CD4-positive, alpha-beta T cell treated with Interleukin-2 at 100 ng/mL for 4 hours (primary cell): ENCODE measurements at places on chromosomes 3 and 15.
A peak's percentile ranks its signal among the peaks of the same experiment; 100 is the strongest.

DNA sequence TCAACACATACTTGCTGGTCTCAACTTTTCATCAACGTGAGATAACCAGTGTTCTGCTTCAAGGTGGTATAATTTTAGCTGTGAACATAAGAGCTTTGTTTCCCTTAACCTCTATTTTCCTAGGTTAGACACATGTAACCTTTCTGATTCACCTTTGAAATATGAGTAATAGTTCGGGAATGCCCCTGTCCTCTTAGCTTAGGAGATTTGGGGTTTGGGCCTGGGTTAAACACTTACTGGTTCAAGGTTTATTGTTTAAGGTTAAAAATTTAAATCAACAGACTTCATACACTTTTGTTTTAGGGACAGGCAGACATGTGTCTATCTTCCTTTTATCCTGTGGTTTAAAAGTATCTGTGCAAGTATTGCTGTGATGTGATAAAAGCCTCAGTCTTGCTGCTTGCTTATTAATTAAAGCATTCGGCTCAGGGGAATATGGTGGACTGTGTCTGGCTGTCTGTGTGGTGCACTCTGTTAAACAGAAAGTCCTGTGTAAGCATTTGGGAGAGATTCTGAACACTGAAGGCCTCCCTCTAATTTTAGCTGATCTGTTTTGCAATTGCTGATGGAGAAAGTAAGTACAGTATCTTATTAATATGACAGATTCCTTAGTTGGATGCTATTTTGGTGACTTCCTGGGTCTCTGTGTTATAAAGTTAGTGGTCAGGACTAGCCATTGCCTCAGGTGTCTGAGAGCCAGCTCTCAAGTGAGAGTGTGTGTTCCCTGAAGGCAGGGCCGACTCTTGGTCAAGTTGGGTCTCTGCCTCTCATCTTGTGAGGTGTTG, 81.8 kb downstream of the USP13 start:
- no peak for DNase-seq

DNA sequence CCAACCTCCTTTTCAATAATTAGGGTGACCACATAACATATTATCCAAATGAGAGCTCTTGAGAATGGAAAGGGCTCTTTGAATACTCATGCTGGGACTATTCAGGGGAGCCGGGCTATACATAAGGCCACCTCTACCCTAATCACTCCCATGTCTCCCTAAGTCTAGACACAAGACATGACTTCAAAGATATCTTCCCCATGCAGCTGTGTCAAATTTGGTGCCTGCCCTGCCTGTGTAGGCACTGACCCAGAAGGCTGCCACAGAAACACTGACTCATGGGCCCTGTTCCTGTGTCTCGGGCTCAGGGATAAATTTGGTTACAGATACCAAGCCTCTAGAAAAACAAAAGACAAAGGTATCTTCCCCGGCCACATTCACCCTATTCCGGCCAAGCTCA, 70.3 kb downstream of the MYLK start:
- no peak for DNase-seq

GRCh38 chr3:191005790-191006189, 143.3 kb upstream of the GMNC start:
- no peak for DNase-seq

DNA sequence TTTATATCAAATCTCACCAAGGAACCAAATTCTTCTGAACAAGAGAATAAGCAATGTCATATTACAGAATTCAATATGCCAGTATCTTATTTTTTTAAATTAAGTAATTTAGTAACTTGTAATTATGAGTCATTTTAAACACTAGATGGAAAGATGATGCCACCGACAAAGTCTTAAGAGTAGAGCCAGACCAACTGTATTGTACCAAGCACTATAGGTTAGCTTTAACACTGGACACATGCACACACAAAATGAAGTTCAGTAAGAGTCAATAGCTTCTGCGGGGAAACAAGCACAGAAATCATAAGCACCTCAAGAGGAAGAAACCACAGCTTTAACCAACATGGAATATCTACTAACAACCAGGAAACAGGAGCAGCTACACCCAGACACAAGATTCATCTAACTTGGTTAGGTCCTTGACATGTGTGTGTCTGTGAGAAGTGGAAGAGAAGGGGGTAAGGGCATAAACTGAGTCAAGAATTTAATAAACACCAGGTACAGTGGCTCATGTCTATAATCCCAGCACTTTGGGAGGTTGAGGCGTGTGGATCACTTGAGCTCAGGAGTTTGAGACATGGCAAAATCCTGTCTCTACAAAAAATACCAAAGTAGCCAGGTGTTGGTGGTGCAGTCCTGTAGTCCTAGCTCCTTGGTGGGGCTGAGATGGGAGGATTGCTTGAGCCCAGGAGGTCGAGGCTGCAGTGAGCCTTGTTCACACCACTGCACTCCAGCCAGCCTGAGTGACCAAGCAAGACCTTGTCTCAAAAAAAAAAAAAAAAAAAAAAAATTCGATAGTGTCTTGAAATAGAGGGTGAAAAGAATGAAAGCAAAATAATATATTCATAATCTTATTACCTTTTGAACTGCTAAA, 28.9 kb downstream of the DENND4A start:
- DNase-seq: no peak

DNA sequence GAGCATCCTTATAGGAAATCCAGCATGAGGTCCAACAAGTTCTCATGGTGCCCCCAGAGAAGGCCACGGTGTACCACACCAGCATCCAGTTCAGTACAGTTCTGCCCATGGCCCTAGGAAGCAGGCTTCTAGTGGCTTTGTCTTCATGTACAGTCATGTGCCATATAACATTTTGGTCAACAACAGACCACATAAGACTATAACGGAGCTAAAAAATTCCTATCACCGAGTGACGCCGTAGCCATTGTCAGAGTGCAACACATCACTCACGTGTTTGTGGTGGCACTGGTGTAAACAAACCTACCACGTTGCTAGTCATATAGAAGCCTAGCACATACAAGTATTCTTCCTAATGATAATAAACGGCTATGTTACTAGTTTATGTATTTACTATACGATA, 209.0 kb downstream of the ARRDC4 start:
- DNase-seq: no peak

GRCh38 chr15:64461721-64462162, 1.4 kb downstream of the ZNF609 start:
- DNase-seq: peak; percentile 25

GRCh38 chr15:74464897-74465296, 3.9 kb upstream of the UBL7 start:
- no peak for DNase-seq

- no peak for DNase-seq
Measured at GRCh38 chr15:29712149-29712885, 110.0 kb downstream of the TJP1 start.

DNA sequence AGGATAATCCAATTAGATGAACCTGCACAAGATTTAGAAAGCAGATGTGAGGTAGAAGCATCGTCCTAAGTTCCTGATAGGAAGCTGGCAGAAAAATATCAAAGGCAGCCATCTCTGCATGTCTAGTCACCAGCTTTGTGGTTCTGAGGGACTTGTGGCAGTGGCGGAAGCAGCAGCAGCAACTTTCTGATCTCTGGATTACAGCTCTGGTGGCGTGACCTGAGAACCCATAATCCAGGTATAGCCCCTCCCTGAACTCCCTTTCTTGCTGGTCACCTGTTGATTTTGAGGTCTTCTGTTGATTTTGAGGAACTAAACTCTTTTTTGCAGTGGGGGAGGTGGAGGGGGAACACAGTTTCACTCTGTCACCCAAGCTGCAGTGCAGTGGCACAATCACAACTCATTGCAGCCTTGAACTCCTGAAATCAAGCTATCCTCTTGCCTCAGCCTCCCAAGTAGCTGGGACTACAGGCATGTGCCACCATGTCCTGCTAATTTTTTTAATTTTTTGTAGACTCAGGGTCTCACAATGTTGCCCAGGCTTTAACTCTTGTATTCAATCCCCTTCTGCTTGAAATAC, 7.9 kb downstream of the FSIP1 start:
- DNase-seq: peak; percentile 52
